ENCODE measurements at places on chromosomes 5 and 9.

- DNase-seq: no peak
Observed at GRCh38 chr9:131961496-131961880, 118.2 kb downstream of the MED27 start.

DNA sequence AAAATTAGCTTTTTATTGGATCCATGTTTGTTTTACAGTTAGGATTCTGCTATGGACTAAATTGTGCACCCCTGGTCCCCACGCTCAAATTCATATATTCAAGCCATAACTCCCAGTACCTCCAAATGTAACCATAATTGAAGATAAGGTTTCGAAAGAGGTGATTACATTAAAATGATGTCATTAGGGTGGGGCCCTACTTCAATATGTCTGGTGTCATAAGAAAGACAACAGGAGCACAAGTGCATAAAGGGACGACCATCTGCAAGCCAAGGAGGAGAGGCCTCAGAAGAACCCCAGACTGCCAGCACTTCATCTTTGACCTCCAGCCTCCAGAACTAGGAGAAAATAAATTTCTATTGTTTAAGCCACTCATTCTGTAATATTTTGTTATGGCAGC, 7.4 kb upstream of the HNRNPA0 start:
- no peak for DNase-seq

GRCh38 chr5:82365026-82365425, 86.9 kb upstream of the RPS23 start:
- DNase-seq: no peak

GRCh38 chr9:109062543-109062942, 49.2 kb upstream of the CTNNAL1 start:
- DNase-seq: no peak

- no peak for DNase-seq
Observed at GRCh38 chr9:81665322-81665871, 23.9 kb downstream of the TLE1 start.

- DNase-seq: no peak
Observed at GRCh38 chr9:20236676-20237075, 385.6 kb downstream of the MLLT3 start.

DNA sequence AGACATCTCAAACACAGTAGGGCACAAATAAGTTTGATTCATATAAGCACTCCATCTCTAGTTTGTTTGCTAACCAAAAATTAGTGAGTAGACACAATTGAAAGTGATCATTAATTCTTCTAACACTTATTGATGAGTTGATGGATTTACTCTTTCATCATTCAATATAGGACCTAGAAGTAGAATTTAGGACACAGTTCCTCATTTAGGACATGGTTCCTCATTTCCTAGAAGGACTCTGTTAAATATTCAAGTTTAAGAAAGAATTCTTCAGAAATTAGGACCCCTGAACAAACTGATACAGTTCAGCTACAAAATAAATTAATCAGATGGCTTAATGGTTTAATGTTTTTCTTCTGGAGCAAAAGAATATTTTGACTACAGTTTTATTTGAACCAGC, 143.5 kb upstream of the PRR16 start:
- no peak for DNase-seq

DNA sequence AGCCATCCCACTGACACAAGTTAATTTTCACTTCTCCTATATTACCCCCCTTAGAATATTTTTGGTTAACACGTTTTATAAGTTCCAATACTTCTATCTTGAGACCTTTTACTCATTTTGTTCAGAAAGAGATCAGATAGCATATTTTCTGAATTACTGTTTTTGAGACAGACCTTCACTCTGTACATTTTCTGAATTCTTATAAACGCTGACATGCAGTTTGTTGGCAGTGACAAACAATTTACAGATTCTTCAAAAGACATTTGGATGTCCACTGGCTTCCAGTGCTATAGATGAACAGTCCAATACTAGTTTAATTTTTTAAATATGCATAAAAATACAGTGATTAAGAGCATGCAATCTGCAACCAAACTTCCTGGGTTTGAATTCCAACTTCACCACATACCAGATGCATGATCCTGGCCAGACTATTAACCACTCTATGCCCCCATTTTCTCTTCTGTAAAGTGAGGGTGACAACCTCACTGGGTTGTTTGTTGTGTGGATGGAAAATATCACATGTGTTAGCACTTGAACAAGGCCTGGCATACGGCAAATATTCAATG, 142.1 kb downstream of the AGTPBP1 start:
- DNase-seq: no peak

GRCh38 chr5:179907556-179908324, at the start of gene TBC1D9B:
Gene TBC1D9B (minus strand): TSS chr5:179907897. CDS start chr5:179907821, 76 bp downstream.
- DNase-seq: peak; percentile 62
